ENCODE measurements at places on chromosomes 16 and 17.

GRCh38 chr17:28371245-28372202, at the start of gene SARM1:
SARM1 (plus strand) TSS chr17:28371694; CDS start chr17:28372033, 339 bp downstream.
- peak; percentile 96 for DNase-seq

DNA sequence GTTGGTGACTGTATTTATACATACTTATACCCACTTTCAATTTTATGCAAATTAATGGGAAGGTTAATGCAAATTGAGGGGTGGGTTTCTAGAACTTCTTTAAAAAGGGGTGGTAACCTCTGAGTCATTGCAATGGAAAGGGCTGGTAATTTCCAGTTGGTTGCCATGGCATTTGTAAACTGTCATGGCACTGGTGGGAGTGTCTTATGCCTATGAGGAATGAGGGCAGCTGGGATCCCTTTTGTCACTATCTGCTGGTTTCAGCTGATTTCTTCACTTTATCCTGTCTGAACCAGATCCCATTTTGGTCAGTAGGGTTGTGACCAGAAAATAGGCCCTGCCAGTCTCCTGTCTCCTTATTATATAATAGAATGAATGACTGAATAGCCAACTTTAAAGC, 1006.7 kb upstream of the GOT2 start:
- DNase-seq = no peak

DNA sequence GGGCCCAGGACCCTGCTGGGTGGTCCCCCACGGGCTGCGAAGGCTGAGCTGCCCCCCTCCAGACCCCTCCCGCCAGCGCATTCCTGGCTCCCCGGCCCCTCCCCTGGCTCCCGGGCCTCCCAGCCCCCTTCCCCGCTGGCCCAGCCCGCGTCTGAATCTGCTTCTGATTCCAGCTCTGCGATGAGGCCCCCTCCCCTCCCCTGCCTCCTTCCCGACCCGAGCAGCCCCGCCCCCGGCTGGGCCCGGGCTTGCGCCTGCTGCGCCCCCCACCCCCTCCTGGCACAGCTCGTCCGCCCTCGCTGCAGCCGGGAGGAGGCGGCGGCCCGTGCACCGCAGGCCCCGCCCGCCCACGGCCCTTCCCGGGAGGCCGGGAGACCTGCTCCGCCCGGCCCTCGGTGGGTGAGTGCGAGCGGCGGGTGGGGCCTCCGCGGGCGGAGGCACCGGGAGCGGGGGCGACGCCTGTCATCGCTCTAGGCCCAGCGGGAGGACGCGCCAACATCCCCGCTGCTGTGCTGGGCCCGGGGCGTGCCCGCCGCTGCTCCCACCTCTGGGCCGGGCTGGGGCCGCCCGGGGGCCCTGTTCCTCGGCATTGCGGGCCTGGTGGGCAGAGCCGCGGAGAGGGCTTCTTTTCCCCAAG, at the start of gene NTN3:
TSS of gene NTN3 (plus strand) at position 282 of the 637 bp plus-strand sequence. CDS start 405 bp downstream, outside the sequence.
- DNase-seq = no peak

- no peak for DNase-seq
Observed at GRCh38 chr17:81237591-81238489, 1.0 kb downstream of the TEPSIN start.

GRCh38 chr16:81163671-81164070, 67.5 kb upstream of the GCSH start:
- no peak for DNase-seq

GRCh38 chr16:8229011-8229520, 361.2 kb downstream of the TMEM114 start:
- DNase-seq = no peak

GRCh38 chr17:82752371-82753200, 721 bp downstream of the TBCD start:
- peak; percentile 45 for DNase-seq

DNA sequence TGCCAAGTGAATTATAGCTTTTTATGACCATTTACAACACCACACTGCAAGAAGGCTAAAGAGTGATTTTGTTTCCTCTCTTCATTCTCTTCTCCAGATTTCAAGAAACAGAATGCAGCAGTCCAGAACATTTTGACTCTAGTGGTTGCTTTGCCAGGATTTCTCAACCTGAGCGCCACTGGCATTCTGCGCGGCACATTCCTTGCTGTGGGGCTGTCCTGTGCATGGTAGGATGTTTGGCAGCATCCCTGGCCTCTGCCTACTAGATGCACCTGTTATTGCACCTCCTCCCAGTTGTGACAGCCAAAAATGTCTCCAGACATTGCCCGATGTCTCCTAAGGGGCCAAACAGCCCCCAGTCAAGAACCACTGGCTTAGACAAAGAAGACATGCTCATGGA, 25.7 kb upstream of the SLC39A11 start:
- no peak for DNase-seq

DNA sequence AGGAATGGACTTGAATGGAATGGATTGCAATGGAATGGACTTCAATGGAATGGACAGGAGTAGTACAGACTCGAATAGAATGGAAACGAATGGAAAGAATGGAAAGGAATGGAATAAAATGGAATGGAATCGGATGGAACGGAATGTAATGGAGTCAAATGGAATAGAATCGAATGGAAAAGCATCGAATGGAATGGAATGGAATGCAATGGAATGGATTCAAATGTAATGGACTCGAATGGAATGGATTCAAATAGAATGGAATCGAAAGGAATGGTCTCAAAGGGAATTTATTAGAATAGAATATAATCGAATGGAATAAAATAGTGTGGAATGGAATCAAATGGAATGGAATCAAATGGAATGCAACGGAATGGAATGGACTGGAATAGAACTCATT, 484.9 kb upstream of the WSB1 start:
- no peak for DNase-seq

DNA sequence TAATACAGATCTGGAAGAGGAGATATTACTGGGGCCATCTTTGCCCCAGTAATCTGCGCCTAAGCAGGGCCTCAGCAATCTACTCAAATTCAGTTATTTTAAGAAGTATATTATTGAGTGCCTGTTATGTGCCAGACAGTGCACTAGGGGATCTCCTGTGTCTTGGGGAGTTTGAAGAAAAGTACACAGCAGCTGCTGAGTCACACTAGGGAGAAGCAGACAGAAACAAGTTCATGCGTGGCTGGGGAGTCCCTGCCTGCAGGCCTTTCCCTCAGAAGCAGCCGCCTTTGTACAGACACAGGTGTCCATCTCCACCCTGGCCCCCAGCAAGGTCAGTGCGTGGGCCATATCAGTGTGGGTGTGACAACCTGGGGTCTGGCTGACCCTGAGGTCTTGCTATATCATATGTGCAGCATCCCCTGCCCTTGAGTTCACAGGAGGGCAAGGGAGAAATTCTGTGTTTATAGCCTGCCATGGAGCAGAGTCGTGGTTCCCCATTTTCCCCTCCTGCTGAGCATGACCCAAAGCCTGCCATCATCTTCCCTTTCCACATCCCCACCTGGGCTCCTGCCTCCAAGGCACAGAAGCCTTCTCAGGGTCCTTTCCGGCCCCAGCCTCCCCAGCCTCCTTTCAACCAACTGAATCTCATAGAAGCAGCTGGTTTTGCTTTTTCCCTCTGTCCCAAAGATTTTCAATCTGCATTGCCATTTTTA, 229.9 kb upstream of the SDK2 start:
- no peak for DNase-seq

- peak; percentile 88 for DNase-seq
Observed at GRCh38 chr16:80583466-80583865, 42.7 kb downstream of the DYNLRB2 start.

DNA sequence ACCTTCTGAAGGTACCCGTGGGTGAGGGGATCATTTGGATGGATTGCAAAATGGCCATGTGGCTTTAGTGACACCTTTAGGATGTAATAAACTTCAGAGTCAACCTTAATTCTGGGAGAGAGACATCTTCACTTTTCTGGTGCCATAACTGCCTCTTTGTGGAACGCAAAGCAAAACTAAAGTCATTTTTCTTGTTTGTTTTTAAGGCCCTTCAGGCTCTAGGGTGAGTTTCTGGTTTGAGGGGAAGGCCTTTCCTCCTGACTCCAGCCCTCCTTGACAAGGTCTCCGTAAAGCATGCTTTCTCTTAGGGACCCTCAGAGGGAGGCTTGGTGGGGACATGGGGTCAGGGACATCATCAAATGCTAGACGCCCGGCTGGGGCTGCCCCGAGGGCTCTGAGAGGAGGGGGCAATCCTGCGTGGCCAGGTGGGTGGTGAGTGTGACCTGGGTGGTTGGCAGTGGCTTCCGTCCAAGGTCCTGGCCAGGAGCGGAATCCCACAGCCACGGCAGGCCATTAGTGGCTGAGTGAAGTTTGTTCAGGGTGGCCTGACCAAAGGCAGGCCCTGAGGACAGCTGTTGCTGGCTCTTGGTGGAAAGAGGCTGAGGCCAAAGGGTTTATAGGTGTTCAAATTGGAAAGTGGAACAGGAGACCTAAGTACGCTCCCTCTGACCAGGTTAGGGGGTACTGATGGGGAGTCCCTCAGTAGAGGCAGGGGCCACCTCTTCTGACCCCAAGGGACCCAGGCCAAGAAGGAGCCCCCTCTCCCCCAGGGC, 112.2 kb downstream of the METRNL start:
- no peak for DNase-seq

DNA sequence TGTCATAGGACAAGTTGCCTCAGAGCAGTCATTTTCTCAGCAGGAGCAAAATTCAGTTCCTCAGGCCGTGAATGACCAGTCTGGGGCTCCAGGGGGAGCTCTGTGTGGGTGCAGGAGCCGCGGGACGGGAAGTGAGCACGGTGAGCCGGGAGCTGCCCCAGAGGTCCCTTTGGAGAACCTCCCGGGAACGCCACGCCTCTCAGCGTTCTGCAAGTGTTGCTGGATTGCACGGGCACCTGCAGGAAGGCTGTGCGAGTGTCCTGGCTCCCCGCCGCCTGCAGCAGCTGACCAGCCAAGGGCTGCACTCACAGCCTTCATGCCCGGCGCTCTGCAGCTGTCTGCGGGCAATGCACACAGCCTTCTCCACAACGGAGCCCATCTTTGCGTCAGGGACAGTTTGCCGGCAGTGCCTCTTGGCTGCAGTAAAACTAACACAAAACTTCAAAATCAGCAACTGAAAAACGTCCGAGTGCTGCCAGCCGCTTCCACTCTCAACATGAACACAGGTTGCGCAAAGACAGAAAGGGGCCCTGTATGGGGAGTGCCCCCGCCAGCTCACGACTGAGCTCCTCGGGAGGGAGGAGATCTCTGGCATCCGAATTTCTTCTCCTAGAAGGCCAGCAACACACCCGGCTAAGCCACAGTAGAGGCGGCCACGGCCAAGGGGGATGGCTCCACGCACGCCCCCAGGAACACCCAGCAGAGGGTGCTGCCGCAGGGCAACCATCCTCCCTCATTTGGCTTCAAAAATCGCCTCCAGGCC, 16.0 kb downstream of the NDUFAF8 start:
- DNase-seq = peak; percentile 81

- peak; percentile 72 for DNase-seq
Observed at GRCh38 chr16:57091975-57092785, at the start of gene CPNE2. CPNE2 (plus strand) TSS chr16:57092583; CDS start chr16:57110743, 18,160 bp downstream.

DNA sequence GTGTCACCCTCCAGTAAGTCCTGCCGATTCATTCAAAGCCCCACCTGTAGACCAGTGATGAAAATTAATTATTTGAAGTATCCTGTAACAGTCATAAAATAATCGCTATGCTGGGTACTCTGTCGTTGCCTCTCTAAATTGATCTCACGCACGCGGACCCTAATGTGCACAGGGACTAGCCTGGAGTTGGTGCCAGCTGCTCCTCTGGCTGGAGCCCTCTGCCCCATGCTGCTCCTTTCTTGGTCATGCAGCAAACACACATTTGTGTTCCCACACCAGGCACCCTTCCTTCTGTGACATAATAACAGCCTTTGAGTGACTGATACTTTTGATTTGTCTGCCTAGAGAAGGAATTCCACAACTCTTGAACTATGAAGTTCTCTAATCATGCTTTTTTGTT, 16.0 kb downstream of the RAB11FIP3 start:
- DNase-seq = no peak

GRCh38 chr17:58006560-58006923, 504 bp downstream of the SRSF1 start:
- peak; percentile 85 for DNase-seq

DNA sequence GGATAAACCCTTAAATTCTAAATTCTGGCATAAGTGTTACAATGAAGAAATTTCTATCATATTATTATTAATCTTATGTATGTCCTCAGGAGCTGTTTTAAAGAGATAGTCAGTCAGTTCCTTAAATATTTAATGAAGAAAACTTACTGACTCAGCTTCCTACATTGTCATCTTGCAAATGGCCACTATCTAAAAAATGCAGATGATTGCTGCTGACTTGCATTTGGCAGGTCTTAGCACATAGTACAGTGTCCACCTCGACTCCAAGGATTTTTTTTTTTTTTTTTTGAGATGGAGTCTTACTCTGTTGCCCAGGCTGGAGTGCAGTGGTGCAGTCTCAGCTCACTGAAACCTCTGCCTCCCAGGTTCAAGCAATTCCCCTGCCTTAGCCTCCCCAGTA, 55.1 kb upstream of the CORO6 start:
- no peak for DNase-seq

GRCh38 chr16:57620335-57621231, 7.8 kb upstream of the ADGRG1 start:
- no peak for DNase-seq

DNA sequence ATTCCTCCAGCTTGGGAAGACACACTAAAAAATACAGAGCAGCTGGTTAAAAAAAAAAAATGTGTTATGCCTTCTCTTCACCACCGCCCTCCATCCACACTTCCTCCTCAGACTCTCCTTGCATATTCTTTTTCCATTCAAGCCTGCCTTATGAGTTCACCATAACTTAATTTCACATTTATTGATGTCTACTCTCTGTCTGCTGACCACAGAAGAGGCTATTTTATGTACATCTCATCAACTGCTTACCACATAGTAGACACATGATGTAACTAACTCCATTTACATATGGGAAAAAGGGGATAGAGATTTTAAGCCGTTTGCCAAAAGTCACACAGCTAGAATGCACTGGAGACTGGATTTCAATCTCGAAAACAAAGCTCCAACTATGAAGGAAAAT, 409.8 kb downstream of the CDH11 start:
- peak; percentile 34 for DNase-seq
